Endodermal cell (in vitro differentiated cells): ENCODE measurements at places on chromosomes 5 and 9. TPM values are rescaled to one million over a fixed set of nuclear protein-coding genes. Genes with fewer than 3 reads are reported as not detected.

DNA sequence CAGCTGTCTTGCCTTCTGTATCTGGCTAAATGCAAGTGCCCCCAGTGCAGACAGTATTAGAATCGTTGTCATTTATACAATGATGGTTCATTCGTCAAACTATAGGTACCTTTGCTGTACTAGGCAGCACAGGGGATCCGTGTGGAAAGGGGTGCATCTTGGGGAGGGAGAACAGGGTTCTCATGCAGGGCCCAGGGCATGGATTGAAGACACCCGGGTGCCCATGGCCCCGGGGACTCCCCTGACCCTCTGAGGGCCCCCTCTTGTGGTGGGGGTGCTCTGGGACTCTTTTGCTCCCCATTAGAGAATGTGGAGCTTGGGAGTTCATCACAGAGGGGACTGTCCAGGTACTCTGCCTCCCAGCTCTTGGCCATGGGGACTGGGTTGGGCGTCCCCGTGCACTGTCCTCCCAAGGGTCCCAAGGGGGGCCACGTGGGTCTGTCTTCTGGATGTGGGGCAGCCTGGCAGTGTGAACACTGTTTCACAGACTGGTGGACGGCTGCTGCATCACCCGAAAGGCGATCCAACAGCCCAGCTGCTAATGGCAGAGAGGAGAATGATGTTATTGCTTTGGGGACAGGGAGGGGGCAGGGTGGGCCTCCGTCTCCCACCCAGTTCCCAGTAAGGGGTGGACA is 36.9 kb upstream of the RXRA start:
- no peak for DNase-seq

GRCh38 chr5:34460496-34460895 is 195.6 kb upstream of the RAI14 start:
- DNase-seq, result no peak

Gene HMGCR
- 108 to 269 TPM (median 114 TPM) in 3 replicates for total RNA-seq

DNA sequence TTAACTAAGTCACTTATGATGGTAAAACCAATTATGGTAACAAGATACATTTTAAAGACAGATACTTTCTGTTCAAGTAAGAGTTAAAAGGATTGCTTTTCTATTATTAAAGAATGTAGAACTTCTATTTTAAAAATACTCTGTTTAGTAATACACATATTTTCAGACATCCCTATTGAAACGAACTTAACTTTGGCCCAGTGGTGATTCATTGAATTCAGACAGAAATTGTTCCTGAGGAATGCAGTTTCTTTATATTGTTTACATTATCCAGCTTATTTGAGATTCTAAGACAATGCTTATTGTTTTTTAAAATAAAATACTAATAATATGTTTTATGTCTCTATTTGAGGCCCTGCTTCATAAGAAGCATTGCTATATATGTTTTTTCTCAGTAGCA is 816.4 kb downstream of the SEMA5A start:
- DNase-seq, result no peak

Gene NRG2
- total RNA-seq, result 4.9 to 14.0 TPM (median 12.5 TPM) in 3 replicates

- DNase-seq, result no peak
Measured at GRCh38 chr9:82621447-82621846, 441.5 kb downstream of the RASEF start.

DNA sequence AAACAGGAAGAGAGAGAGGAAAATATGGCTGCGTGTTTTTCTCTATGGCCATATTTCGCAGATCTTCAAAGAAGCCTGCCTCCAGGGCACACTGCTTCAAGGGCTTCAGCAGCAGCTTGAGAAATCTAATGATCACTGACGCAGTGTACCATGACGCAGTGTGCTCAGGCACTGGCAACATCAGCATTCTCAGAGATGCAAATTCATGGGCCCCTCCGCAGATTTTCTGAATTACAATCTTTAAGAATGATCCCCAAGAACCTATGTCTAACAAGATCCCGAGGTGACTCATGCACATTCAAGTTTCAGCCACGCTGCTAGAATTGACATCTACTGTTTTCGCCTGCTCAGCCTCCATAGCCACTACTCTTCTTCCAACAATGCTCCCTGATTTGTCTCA is 143.9 kb upstream of the ZNF366 start:
- DNase-seq, result no peak

Gene ANGPTL2
- total RNA-seq, result 17.0 and 17.1 TPM in 2 replicates

DNA sequence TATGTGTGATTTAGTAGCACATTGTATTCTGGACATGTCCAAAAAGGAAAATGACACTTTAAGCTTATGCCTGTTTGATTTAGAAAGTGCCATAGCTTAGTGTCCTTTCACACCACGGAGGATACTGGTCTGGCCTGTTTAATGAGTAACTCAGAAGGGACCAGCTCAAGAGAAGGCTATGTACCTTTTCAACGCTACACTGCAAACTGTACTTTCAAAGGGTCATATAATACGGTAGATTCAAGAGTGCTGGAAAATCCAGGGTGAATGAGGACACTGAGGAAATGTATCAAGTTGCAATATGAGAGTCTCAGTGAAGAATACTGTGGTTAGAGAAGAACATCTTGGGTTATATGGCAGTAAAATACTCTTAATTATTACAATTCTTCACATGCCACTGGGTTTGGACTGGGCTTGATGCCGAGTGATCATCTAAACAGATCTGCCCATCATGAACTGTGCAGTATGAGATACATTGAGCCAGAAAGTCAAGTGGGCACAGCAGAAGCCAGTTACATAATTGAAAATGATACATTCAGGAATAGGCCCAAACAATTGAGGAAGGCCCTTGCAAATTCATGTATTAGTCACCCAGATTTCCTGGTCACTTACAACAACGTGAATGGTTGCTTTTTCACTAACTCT is 1211.5 kb upstream of the CDH9 start:
- DNase-seq, result no peak

- peak; percentile 87 for DNase-seq
Measured at GRCh38 chr9:136171009-136171800, 33.7 kb downstream of the LHX3 start.

- no peak for DNase-seq
Measured at GRCh38 chr9:69279084-69279731, 45.8 kb upstream of the ENTREP1 start.

- no peak for DNase-seq
Measured at GRCh38 chr9:76013809-76014208, 123.3 kb downstream of the PCSK5 start.

Gene CHD1
- 55.9 and 59.5 TPM in 2 replicates for total RNA-seq

DNA sequence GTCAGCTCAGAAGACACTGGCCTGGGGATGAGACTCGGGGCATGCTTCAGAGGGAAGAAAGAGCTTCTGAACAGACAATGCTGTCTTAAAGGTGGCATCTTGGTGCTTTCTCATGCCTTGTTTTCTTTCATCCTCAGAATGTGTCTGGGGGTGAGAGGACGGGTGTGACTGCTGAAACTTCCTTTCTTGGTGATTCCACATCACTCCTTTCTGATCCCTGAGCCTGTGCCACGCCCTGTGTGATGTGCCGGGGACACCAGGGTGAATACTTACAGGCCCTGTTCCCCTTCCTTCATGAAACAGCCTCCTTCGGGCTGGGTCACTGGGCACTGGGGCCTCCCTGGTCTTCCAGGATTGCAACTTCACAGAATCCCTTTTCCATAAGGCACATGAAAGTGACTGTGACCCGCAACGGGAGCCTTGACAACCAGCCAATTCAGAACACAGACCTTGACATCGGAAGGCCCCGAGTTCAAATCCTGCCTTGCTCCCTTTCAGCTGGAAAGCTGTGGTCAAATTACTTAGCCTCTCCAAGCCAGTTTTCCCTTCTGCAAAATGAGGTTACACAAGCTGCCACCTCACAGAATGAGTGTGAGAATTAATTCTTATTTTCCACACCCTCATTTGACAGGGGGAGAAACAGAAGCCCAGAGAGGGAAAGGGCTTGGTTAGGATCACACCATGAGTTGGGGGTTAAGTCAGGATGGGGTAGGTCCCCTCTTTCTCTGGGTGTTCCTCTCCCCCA is 44.1 kb upstream of the IL17B start:
- DNase-seq, result no peak

DNA sequence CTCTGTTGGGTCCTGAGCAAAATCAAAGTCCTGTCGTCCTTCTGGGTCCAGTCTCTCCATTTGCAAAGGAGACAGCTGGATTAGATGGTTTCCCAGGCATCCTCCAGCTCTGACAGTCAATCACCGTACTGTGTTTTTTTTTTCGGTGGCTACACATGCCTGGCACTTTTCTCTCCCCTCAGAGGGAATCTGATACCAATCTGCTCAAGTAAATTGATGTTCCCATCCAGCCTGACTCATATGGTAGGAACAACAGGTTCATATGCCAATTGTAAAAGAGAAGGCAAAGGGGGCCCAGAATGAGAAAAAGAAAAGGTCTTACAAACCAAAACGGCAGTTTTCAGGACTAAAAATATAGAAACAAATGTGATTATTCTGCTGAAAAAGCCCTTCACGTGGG is 1.2 kb downstream of the FBXO10 start:
- DNase-seq, result no peak

DNA sequence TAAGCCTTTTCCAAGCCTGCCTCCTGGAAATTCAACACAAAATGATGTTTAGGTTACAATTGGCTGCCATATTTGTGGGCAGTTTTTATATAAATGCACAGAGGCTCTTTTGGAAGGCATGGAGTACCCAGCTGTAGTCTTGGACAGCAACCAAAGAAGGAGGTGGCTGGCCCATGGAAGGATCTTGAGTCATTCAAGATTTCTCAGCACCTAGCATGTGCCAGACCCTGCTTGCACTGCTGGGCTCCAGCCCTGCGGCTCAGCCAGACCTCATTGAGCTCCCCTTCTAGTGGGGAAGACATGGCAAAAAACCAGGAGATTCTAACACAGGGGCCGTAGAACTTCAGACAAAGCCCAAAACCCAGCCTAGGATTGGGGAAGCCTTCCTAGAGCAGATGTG is 22.1 kb downstream of the JADE2 start:
- DNase-seq, result no peak

Gene FRRS1L
- 1.5 and 1.6 TPM in 2 replicates for total RNA-seq

- no peak for DNase-seq
Measured at GRCh38 chr9:115808108-115808507, 345.5 kb upstream of the PAPPA start.

DNA sequence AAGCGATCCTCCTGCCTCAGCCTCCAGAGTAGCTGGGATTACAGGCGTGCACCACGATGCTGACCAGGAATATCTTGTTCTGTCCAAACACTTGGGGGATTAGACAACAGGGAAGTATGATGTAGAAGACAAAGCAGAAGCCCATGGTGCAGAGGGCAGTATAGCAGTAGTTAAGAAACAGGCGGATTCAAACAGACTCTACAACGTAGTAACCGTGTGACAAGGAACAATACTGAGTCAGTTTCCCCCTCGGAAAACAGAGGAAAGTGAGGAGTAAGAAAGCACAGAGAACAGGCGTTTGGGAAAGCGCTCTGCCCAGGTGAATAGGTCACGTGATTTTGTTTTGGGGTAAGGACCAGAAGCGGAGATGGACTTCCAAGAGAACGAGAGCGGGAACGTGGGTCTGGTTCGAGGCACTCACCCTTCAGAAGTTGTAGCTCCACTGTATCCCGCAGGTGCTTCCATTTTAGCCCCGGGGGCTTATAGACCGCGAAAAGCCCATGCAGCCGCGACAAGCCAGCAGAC is 306 bp downstream of the TRUB2 start:
- DNase-seq, result no peak

GRCh38 chr9:70111042-70111602 is 67.5 kb downstream of the MAMDC2 start:
- peak; percentile 93 for DNase-seq

GRCh38 chr5:74490814-74491213 is 149.7 kb downstream of the ENC1 start:
- DNase-seq, result no peak

Gene PCDHB4
- total RNA-seq, result 2.3 and 3.3 TPM in 2 replicates

DNA sequence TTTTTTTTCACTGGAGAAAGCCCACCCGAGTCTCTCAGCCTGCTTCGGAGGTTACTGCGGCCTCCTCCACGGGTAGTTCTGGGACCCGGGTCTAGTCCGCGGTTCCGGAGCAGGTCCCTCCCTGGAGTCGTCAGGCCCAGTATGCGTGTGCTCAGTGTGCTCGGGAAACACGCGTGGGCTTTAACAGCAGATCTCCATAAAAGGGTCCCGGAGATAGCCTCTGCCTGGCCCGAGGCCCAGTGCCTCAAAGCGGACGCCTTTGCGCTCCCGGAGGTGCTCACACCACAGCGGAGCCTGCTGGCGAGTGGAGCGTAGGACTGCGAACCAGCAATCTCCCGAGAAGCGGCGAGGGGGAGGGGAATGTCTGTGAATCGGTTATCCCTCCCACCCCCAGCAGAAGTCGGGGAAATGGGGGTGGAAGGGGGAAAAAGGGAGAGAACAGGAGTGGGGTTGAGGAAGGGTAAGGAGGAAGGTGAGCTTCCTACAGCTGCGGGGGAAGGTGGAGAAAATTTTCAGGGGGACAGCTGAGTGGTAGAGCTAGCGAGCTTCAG is 28.7 kb downstream of the CDKN2A start:
- DNase-seq, result peak; percentile 89

- no peak for DNase-seq
Measured at GRCh38 chr9:92747459-92748232, 17.0 kb downstream of the BICD2 start.

Gene SELENOP
- 121 TPM in 2 replicates for total RNA-seq

Gene MPDZ
- total RNA-seq, result 44.0 and 45.1 TPM in 2 replicates

- no peak for DNase-seq
Measured at GRCh38 chr5:122907276-122907675, 61.9 kb downstream of the SNX24 start.

DNA sequence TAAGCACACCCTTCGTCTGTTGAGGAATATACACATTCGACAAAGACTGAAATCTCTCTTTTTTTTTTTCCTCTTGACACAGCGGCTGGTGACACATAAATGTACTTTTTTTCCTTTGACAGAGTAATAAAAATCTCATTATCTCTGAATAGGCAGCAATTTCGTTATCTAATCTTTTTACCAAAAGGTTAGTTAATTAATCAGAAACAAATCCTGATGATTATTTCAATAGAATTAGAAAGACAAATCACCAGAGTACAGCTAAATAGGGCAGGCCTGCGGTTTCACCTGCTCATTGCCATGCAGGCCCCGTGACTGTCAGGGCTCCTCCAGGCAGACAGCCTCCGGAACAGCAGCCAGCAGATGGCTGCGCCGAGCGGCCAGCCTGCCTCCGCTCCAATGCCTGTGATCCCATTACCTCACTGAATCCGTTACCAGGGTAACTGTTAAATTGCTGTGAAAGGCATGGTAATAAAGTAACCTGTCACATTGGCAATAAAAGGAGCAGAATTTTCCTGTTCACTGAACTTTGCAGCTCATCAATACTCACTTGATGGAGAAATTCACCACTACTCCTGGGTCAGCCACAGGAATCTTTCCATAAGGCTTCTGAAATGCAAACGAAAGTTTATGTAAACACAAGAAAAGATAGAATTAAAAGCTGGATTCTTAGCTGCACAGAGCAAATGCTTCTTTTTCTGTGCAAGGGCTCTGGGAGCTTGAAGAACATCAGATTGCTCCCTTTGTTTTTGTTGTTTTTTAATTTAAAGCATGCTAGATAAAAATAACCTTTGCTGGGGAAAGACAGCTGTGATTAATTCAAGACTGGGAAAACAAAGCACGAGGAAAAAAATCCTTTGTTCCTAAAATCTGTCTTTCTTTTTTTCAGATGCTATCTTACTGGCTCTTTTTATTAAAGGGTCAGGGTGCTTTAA is 666.4 kb upstream of the ZNF608 start:
- DNase-seq, result peak; percentile 91

- DNase-seq, result peak; percentile 67
Measured at GRCh38 chr9:87950765-87951488, 23.4 kb downstream of the CDK20 start.

Gene INSYN2B
- not detected in 2 replicates for total RNA-seq

- DNase-seq, result no peak
Measured at GRCh38 chr5:62460578-62460983, 48.0 kb downstream of the IPO11 start.

Gene SLC6A7
- total RNA-seq, result not detected in 3 replicates

Gene EGR1
- 9.9 and 12.3 TPM in 2 replicates for total RNA-seq

- DNase-seq, result no peak
Measured at GRCh38 chr5:81782811-81783210, 31.9 kb upstream of the SSBP2 start.
